ENCODE measurements at places on chromosomes 1 and 21. TPM values are rescaled to one million over a fixed set of nuclear protein-coding genes. Genes with fewer than 3 reads are reported as not detected.

The CAPN9 gene
- total RNA-seq = 11.4 TPM

The APOBEC4 gene
- total RNA-seq = not detected

The SPRR1B gene
- total RNA-seq = not detected

The SLAMF9 gene
- not detected for total RNA-seq

The CHI3L2 gene
- 0.76 TPM for total RNA-seq

The CD160 gene
- 1.6 TPM for total RNA-seq

The RGSL1 gene
- not detected for total RNA-seq

The C1orf116 gene
- total RNA-seq = 31.0 TPM

The SMIM1 gene
- 16.1 TPM for total RNA-seq

The C1orf210 gene
- 63.3 TPM for total RNA-seq

The TNFRSF1B gene
- total RNA-seq = 31.6 TPM

The C1orf216 gene
- 0.87 TPM for total RNA-seq

The GSTM1 gene
- total RNA-seq = 20.0 TPM

DNA sequence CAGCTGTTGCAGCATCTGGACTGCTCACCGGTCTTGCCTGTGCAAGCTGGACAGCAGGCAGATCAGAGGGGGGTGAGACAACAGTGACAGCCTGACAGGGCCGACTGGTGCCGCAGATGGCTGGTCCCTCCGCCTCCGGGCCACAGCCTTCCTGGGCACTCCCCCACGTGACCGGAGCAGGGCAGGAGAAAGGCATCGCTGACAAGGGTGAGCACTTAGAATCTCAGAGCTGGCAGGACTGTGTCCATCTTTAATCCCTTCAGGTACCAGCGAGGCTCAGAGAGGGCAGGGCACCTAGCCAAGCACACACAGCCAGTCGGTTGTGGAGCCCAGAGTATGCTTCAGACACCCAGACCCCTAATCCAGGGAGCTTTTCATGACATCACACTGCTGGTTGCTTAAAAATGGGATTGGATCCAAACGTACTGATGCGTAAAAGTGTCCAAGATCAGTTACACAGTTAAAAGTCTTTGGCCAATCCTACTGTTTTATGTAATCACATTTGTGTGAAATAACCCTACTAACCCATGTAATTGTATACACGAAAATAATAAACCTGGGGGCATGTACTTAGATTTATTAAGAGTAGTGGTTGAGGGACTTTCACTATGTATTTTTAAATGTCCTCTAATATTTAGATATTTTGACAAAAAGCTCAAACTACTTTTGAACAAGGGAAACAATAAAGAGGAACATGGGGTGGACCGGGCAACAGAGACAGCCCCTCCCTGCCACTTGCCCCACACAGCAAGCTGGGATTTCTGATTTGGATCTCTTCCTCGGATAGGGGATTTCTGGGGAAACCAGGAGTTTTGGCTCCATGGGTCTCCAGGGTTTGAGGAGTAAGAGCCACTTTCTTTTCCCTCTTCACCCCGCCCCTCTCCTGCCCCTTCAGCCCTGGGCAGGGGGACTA is 758 bp upstream of the CNTN2 start:
- no peak for DNase-seq

DNA sequence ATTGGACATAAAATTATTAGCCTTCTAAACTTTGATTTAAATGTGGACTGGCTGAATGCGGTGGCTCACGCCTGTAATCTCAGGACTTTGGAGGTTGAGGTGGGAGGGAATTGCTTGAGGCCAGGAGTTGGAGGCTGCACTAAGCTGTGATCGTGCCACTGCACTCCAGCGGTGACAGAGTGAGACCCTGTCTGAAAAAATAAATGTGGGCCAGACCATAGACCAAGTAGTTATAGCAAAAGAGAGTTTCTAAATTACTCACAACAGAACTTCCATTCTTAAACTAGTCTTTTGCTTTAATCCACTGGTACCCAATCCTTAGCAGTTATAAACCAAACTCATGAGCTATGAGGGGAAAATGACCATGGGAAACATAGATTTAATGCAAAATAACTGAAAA is 35.2 kb downstream of the RAP1A start:
- DNase-seq = no peak

- DNase-seq = no peak
Observed at GRCh38 chr1:205287076-205287475, 34.5 kb downstream of the NUAK2 start.

DNA sequence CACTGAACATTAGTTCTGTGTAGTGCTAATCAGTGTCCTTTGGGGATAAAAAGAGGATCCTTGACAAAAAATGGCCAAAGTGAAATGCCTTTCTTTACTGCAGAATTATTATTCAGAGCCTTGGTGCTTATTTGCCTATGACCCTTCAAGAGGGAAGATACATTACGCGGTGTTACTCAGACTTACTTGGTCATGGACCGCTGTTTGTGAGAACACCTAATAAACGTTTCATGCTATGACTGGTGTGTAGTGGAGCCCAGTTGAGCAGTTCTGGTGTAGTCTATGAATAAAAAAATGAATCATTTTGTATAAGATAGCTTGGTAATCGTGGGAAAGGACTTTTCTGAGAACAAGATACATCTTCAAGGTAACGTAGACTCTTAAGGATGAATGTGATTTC is 8.3 kb downstream of the NFYC start:
- DNase-seq = no peak

DNA sequence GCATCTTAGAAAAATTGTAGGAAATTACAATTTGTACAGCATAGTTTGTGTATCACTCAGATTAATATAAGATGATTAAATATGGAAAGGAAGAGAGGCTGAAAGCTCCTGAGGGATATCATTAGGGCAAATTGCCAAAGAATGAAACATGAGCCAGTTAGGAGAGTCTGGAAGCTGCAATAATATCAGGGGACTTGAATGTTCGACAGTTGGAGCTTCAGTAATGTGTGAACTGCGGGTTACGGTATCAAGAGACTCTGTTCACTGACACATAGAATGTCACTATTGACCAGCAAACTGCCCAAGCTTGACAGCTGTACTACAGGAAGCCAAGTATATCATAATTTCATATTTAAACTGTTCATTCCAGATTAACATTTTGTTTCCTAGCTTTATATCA is 157.2 kb downstream of the DENND1B start:
- no peak for DNase-seq

- DNase-seq = no peak
Observed at GRCh38 chr1:65059930-65060538, 88.0 kb upstream of the AK4 start.

DNA sequence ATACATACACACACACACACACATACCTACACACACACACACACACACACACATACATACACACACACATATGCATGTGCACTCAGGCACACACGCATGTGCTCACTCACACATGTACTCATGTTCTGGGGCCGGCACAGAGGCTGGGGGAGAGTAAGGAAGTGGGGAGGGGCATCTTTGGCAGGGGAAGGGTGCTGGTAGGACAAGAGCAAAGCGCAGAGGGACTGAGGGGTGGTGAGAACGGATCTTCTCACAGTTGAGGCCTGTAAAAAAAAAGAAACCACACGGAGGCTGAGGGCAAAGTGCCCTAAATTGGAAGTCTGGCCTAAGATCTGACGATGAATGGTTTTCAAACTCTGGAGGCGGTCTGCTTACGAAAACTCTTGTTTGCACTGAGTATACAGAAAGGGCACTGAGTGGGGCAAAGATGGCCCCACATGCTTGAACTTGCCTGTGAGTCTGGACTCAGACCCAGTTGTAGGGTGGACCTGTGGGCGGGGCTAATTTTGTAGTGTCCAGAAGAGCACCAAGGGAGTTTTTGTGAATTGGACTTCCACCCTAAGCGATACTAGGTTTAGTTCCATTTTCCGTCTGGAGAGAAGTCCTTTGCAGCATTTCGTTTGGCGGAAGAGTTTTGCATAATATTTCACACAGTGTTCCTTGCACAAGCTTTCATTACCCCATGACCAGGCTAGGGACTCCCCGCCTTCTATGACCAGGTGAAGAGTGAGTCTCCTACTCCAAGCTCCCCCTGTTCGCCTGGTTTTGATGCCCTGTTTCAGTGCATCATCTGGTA is 79.3 kb upstream of the LYST start:
- no peak for DNase-seq

GRCh38 chr1:6384962-6385361 is 8.6 kb downstream of the ACOT7 start:
- DNase-seq = no peak

DNA sequence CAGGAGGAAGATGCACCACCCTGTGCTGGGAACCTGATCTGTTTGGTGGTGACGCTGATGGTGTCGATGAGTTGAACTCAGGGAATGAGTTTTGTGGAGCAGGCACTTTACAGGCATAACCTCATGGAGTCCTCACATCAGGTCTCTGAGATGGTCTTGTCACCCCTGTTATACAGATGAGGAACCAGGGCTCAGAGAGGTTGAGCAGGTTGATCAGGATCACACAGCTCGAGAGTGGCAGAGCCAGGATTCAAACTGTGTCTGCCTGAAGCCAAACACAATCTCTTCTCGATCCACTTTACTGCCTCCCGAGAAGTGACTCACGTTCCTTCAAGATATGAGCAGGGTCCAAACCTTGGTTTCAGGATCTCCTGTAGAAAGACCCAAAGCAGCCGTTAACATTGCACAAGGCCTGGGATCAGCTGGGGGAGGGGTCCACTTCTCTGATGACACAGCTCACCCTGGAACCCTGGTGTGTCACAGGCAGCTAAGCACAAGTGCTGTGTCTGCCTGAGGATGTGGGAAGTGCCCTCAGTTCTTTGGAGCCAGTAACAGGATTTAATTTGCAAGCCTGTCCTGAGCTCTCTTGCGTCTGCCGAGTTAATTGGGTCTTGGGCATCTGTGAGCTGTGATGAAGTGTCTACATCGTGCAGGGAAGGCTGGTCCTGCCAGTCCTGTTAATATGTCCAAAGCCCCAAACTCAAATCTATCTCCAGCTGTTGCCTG is 65.4 kb upstream of the STUM start:
- no peak for DNase-seq

- no peak for DNase-seq
Observed at GRCh38 chr1:45958317-45958716, 154.9 kb downstream of the MAST2 start.

DNA sequence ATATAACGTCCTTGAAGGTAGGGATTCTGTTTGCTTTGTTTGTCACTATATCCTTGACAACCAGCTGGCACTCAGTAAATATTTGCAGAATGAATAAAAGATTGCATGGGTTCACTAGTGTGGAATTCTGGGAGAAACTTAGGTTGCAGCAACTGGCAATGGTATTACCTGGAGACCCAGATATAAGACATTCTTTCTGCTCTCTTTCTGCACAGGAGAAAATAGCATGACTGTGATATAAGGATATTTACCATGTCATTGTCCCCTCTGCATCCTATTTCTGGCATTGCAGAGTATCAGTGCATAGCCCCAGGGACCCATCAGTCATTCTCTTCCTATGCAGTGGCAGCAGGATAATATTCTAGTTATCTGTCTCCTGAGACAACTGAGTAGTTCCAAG is 308.9 kb upstream of the LRRC7 start:
- no peak for DNase-seq

DNA sequence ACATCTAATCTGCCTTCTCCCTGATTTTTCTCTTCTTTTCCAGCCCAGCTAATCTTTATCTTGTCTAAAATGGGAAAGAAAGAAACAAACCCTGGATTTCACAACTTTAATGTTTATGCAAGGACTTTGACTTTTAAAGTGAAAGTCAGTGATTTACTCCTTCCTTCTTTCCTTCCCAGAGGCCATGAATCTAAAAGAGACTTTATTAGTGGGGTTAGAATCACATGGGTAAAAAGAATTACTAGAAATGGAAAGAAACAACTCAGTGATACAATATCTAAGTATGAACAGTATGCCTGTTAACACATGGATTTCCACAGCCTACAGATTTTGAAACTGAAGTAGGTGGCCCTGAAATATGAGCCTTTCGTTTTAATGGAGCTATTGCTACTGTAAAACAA is 59.8 kb upstream of the KCNK2 start:
- DNase-seq = no peak

GRCh38 chr1:48940354-48940753 is 163.7 kb upstream of the BEND5 start:
- no peak for DNase-seq

DNA sequence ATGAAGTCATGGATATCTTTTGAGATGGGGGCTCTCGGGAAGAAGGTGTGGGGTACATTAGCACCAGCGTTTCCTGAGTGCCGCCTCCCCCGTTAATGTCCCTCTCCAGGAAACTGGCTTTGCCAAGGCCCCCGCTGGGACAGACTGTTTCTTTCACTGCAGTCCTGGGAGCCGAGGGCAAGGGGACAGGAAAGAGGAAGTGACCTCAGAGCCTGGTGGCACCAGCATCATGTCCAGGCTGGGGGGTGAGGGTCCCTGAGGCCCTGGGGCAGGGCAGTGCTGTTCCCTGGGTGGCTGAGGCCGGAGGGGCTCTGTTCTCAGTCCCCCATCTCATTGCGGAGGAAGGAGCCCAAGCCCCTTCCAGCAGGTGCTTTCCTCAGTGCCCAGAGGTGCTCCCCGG is 5.8 kb downstream of the PFKL start:
- no peak for DNase-seq

- DNase-seq = no peak
Observed at GRCh38 chr1:158040323-158040722, 46.9 kb downstream of the KIRREL1 start.

DNA sequence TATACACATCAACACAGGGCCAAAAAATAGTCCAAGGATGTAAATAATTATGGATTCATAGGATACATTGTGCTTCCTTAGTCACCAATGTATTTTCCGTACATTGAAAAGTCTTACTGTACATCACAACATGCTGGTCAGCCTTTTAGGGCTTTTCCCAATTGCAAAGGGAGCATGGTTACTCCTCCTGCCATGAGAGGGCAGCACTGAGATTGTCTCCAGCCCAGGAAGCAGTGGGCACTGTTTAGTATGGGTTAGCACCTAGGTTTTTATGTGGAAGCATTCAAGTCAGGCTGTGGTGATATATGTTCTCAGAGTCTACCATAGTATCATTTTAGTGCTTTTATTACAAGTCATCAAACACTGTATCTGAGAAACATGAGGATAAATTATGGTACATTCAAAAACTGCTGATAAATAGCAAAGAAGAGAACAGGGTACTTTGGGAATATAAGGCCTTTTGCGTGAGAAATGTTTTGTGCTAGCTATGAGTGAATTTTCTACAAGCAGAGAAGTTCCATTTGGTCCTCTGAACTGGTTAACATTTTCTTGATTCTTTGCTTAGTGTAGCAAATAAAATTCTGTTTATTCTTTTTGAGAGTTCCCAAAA is 34.0 kb downstream of the ST6GALNAC5 start:
- DNase-seq = no peak

DNA sequence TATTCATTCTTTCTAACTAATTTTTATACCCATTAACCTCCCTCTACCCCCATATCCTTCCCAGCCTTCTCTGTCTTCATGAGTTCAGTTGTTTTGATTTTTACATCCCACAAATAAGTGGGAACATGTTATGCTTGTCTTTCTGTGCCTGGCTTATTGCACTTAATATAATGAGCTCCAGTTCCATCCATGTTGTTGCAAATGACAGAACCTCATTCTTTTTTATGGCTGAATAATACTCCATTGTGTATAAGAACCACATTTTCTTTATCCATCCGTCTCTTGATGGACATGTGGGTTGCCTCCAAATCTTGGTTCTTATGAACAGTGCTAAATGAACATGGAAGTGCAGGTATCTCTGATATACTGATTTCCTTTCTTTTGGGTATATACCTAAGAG is 21.5 kb downstream of the AGPAT3 start:
- DNase-seq = no peak

- DNase-seq = peak; percentile 75
Observed at GRCh38 chr1:1677718-1678580, 14.6 kb downstream of the SLC35E2B start.

Measured in mucosa of descending colon (tissue), 3 donors.